Left colon (tissue), 2 donors: ENCODE measurements at places on chromosomes 7 and 10. TPM values are rescaled to one million over a fixed set of nuclear protein-coding genes. Genes with fewer than 3 reads are reported as not detected.

GRCh38 chr10:4407783-4408182 lies 418.2 kb upstream of the AKR1E2 start:
- no peak for DNase-seq

DNA sequence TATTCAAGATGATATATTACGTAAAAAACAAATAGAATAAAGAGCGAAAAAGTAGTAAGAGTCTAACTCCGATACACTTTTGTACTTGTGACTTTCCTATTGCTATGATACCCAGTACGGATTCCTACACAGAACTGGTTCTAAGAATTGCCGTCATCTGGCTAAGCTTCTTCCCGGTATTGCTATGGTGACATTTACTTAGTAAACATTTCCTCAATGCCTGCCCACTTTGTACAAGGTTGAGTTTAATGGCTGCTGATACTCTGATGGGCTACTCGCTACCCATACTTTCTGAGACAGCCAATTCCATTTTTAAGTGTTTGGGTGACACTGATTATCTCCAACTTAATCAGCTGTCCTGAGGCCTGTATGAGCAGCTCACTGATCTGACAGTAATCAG lies 55.6 kb downstream of the OSBPL3 start:
- no peak for DNase-seq

Gene SPDYE11
- total RNA-seq = not detected

Gene OR6V1
- not detected for total RNA-seq

Gene PDK4
- 18.9 TPM for total RNA-seq

Gene SLC16A12
- total RNA-seq = 0.78 TPM

GRCh38 chr10:18294633-18295032 lies 154.4 kb downstream of the CACNB2 start:
- DNase-seq = no peak

Gene LOXL4
- 0.34 TPM for total RNA-seq

DNA sequence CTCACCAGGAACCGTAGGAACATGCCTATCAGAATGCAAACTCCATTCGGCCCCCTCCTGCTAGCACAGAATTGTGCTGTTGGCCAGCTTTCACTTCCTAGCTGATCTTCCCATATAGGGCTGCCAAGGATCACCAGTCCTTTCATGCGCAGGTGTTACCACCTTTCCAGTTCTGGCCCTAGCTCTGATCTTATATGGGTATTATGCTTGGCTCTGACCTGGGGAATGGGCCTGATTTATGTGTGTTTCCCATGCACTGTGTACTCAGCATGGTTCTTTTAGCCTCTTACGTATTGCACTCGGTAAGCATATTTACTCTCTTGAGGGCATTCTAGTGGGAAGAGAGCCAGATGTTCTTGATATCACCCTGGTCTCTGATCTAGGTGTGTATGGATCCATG lies 11.1 kb downstream of the SLC35G1 start:
- DNase-seq = no peak

DNA sequence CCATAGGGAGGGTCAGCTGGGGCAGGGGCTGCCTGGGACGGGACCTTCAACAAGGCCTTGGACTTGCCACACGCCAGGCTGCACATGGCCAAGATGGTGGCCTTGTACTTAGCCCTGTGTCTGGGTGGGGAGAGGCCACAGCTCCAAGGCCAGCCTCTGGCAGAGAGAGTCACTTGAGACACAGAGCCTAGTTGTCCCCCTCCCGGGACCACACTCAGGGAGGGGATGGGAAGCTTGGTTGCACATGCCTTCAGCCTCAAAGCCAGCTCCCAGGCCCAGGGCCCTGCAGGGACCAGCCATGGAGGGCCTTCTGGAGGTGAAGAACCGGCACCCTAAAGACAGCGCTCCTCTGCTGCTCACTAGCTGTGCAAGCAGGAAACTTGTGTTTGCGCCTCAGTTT lies 16.7 kb downstream of the MMRN2 start:
- DNase-seq = no peak

GRCh38 chr7:129530795-129531391 lies 28.6 kb downstream of the SMKR1 start:
- DNase-seq = no peak

GRCh38 chr10:29947701-29948060 lies 111.7 kb downstream of the JCAD start:
- no peak for DNase-seq

Gene IFRD1
- total RNA-seq = 60.6 TPM

- no peak for DNase-seq
Observed at GRCh38 chr10:33841678-33842077, 507.2 kb upstream of the NRP1 start.

Gene CARD11
- total RNA-seq = 2.0 TPM

DNA sequence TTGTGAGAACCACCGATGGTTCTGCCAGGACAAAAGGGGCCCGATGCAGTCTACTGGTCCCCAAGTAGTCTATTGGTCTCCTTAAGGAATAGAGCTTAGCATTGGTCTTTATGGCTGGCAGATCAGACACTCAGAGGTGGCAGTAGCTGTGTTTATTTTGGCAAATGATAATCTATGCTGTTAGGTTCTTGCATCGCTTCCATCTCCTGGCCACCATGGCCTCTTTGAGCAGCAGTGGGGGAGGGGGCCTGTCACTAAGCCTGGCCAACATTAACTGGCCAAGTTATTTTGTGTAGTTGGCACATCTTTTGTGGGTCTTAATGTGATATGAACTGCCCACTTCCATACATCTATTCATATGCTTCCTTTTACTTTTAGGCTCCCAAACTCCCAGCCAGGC lies 4.5 kb upstream of the ZC3HAV1 start:
- no peak for DNase-seq

- DNase-seq = no peak
Observed at GRCh38 chr10:83250396-83250795, 888.9 kb upstream of the GHITM start.

- no peak for DNase-seq
Observed at GRCh38 chr7:4244041-4244440, 438.1 kb upstream of the FOXK1 start.

Gene KLLN
- total RNA-seq = 1.3 TPM
